Fibroblast of lung (primary cell): ENCODE measurements at places on chromosomes 3 and 15. TPM values are rescaled to one million over a fixed set of nuclear protein-coding genes. Genes with fewer than 3 reads are reported as not detected.

DNA sequence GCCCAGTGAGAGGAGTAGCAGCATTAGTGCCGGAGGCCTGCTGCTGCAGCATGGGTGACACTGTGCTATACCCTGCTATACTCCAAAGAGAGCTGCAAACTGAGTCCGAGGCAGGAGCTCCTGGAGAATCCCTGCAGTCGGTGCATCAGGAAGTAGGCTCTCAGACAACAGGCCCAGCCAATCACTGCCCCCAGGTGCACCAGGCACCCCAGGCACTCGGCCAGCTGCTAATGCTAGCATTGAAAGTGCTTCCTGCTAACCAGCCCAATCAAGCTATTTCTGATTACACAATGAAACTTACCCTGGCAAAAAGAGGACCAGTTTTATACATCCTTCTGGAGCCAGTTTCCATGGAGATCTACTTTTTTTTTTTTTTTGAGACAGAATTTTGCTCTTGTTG, 45.6 kb upstream of the IREB2 start:
- DNase-seq, result no peak
- peaks cover 4% of the 10 kb centered on the region for H3K27me3 ChIP-seq
- no peaks in the 10 kb centered on the region for H3K36me3 ChIP-seq
- H3K27ac ChIP-seq, result no peak overlapping the region
- no peak overlapping the region for H3K4me3 ChIP-seq
- no peaks in the 10 kb centered on the region for H3K4me1 ChIP-seq

- no peak for DNase-seq
- no peak overlapping the region for H3K4me3 ChIP-seq
- H3K27ac ChIP-seq, result no peak overlapping the region
- no peaks in the 10 kb centered on the region for H3K36me3 ChIP-seq
Measured at GRCh38 chr3:61928776-61929314, 367.5 kb downstream of the PTPRG start.

GRCh38 chr3:55620351-55621025, 133.4 kb upstream of the WNT5A start:
- no peak overlapping the region for H3K27ac ChIP-seq
- DNase-seq, result peak; percentile 43
- no peaks in the 10 kb centered on the region for H3K27me3 ChIP-seq
- no peaks in the 10 kb centered on the region for H3K36me3 ChIP-seq
- no peak overlapping the region for H3K4me3 ChIP-seq

- H3K27me3 ChIP-seq, result no peaks in the 10 kb centered on the region
- H3K36me3 ChIP-seq, result no peaks in the 10 kb centered on the region
- DNase-seq, result peak; percentile 100
- no peak overlapping the region for H3K4me3 ChIP-seq
- H3K27ac ChIP-seq, result peak overlapping the region; percentile 92
- peaks cover 13% of the 10 kb centered on the region for H3K4me1 ChIP-seq
Measured at GRCh38 chr3:11136830-11137626, 17.3 kb upstream of the HRH1 start.

- H3K36me3 ChIP-seq, result no peaks in the 10 kb centered on the region
- H3K27ac ChIP-seq, result no peak overlapping the region
- H3K27me3 ChIP-seq, result no peaks in the 10 kb centered on the region
- no peaks in the 10 kb centered on the region for H3K4me1 ChIP-seq
- H3K4me3 ChIP-seq, result no peak overlapping the region
Measured at GRCh38 chr3:58897646-58898045, 152.2 kb downstream of the CFAP20DC start.

DNA sequence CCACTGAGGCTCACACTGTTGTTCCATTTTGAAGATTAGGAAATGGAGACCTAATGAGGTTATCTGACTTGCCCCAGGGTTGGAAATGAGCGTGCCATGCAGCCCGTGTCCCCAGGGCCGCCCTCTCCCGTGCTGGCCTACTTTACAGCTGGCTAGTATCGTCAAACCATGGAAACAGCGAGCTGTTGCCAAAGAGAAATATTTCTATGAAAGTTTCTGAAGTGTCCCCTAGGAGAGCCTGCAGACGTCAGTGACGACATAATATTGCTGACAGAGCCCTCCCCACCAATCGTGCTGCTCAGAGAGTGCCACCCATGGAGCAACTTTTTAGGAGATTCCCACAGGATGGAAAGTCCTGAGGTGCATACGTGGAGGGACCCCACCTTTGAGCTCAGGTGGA, 11.2 kb upstream of the FAM174B start:
- no peaks in the 10 kb centered on the region for H3K27me3 ChIP-seq
- peak; percentile 39 for DNase-seq
- no peak overlapping the region for H3K27ac ChIP-seq
- no peaks in the 10 kb centered on the region for H3K4me1 ChIP-seq

DNA sequence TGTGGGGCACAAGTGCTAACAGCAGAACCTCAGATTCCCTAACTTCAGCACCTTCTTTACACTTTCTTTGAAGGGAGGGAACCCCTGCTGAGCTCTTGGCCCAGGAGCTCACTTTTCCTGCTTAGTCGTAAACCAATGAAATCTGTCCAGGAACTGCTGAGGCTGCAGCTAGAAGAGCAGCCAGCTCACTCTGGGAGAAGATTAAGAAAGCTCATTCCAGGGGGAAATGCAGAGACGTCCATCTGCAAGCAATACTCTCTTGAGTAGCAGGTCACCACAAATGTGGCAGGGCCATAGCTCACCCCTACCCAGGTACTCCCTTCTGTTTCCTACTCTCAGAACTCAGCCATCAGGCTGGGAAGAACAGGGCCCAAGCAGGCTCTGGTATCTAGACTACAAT, 103.3 kb downstream of the WDR76 start:
- no peak overlapping the region for H3K27ac ChIP-seq
- H3K36me3 ChIP-seq, result no peaks in the 10 kb centered on the region
- peak; percentile 51 for DNase-seq
- H3K27me3 ChIP-seq, result peaks cover 3% of the 10 kb centered on the region
- H3K4me1 ChIP-seq, result peaks cover 3% of the 10 kb centered on the region

DNA sequence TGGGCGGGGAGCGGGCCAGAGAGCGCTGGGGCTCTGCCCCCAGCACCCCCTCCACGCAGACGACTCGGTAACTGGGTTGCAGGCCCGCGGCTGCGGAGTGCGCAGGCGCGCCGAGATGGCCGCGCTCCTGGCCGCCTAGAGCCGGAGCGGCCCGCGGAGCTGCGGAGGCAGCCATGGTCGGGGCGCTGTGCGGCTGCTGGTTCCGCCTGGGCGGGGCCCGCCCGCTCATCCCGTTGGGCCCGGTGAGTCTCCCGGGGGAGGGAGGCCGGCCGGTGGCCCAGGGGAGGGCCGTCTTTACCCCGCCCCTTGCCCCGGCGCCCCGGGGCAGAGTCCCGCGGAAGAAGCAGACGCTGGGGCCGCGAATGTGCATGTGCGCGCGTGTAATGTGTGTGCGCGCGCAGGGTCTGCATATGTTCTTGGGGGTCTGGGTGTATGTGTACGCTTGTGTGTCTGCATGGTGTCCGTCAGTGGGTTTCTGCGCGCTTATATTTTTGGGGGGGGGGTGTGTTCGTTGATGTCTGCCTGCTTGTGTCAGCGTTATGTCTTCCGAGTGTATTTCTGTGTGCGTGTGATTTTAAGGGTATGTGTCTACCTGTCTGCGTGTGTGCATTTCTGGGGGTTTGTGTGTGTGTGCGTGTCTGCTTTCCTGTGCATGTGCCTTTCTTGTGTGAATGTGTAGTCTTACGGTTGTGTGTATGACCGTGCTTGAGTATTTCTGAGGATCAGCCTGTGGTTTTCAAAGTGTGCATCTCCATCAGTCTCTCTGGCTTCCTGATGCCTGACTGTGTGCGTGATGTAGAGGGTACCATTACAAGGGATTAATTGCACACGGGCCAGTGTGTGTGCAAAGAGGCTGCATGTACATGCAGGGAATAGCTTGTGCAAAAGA, at the start of gene ABHD14A:
TSS of gene ABHD14A (plus strand) at position 102 of the 889 bp plus-strand sequence. CDS start at position 174, 72 bp downstream.
- H3K36me3 ChIP-seq, result peaks cover 2% of the 10 kb centered on the region
- DNase-seq, result peak; percentile 52
- peak within 1 kb of the TSS; percentile 90 for H3K27ac ChIP-seq
- peak within 1 kb of the TSS; percentile 71 for H3K4me3 ChIP-seq
- no peaks in the 10 kb centered on the region for H3K27me3 ChIP-seq

DNA sequence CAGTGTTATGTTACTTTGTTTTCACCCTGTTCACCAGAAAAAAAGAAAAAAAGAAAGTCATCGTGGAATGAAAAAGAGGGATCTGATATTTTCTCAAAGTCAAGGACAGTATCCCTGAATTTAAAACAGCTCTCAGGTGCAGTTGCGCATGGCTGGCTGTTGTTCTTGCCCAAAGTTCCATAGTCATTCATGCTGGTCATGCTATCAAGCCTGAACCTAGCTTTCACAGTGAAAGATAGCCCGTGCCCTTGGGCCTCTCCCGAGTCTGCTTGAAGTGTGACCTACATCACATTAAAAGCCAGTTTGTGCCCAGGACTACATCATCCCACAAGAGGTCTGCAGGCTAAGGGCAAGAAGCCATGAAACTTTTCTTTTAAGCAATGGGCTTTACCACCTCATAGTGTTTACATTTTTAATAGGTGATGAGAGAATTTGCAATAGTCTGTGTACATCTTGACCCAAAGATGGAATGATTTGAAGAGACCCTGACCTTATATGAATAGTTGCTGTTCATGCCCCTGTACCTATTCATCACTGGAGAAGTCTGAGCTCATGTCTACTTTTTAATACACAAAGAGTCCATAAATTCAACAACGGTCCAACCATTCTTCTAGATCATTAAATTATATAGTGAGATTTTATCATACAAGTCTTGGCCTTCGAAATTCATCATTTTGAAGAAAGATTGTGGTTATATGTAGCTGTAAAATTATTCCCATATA, 522.5 kb upstream of the MCTP2 start:
- H3K27me3 ChIP-seq, result no peaks in the 10 kb centered on the region
- H3K4me3 ChIP-seq, result no peak overlapping the region
- DNase-seq, result no peak
- H3K36me3 ChIP-seq, result no peaks in the 10 kb centered on the region
- no peak overlapping the region for H3K27ac ChIP-seq

DNA sequence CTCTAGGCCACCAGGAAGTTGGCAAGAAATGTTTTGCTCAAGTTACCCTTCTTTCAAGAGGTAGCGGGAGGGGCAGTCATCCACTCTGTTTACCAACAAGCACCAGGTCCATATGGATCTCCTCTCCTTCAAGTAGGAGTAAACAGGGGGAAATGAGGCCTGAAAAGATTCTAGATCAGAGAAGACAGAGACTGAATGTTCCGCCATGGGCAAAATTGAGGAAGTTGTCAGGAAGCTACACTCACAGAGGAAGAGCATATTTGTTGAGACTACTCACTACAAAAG, 81.6 kb downstream of the KLF15 start:
- H3K27ac ChIP-seq, result no peak overlapping the region
- H3K36me3 ChIP-seq, result no peaks in the 10 kb centered on the region
- no peaks in the 10 kb centered on the region for H3K27me3 ChIP-seq
- H3K4me1 ChIP-seq, result peaks cover 2% of the 10 kb centered on the region

- no peak overlapping the region for H3K27ac ChIP-seq
- peaks cover 3% of the 10 kb centered on the region for H3K4me1 ChIP-seq
- H3K27me3 ChIP-seq, result no peaks in the 10 kb centered on the region
- H3K4me3 ChIP-seq, result no peak overlapping the region
- peak; percentile 63 for DNase-seq
Measured at GRCh38 chr3:31704591-31705179, 172.0 kb downstream of the STT3B start.

DNA sequence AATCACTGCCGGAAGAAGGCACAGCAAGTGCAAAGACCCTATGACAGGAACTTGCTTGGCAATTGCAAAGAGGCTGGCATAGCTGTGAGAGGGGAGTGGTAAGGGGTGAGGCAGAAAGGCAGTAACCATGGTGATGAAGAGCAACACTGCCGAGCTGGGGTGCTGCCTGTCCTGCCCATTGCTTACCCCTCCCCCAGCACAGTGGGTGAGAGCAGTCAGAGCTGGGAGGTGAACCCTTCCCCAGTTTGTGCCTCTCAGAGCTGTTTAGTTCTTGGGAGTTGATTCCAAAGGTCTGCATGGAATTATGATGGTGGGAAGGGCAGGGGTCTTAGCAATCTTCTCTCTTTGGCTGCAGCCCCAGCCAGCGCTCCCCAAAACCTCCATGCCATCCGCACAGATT, 8.8 kb downstream of the TYRO3 start:
- no peak for DNase-seq
- H3K27me3 ChIP-seq, result no peaks in the 10 kb centered on the region
- H3K4me3 ChIP-seq, result no peak overlapping the region
- H3K27ac ChIP-seq, result no peak overlapping the region
- H3K4me1 ChIP-seq, result no peaks in the 10 kb centered on the region

- H3K4me3 ChIP-seq, result no peak overlapping the region
- no peak for DNase-seq
- H3K36me3 ChIP-seq, result no peaks in the 10 kb centered on the region
- H3K27me3 ChIP-seq, result no peaks in the 10 kb centered on the region
Measured at GRCh38 chr3:155745795-155746550, 1.1 kb upstream of the PLCH1 start.

DNA sequence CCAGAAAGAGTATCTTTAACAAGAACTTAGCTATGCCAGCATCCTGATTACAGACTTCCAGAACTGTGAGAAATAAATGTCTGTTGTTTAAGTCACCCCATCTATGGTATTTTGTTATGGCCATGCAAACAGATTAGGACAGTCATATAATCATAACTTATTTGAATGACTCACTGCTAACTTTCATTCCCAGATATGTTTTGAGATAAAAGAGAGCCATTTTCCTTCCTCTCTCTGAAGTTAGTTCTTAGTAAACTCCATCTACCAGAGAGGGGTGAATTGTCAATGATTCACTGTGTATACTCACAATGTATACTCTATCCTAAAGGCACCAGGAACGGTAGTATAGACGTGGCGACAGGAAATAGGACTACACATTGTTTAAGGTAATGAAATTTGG, 179.4 kb upstream of the DPH6 start:
- H3K27ac ChIP-seq, result no peak overlapping the region
- H3K27me3 ChIP-seq, result no peaks in the 10 kb centered on the region
- peak; percentile 69 for DNase-seq
- H3K36me3 ChIP-seq, result no peaks in the 10 kb centered on the region

GRCh38 chr3:172449466-172450149, 1.4 kb upstream of the GHSR start:
- no peaks in the 10 kb centered on the region for H3K36me3 ChIP-seq
- peaks cover 37% of the 10 kb centered on the region for H3K27me3 ChIP-seq
- H3K4me3 ChIP-seq, result no peak overlapping the region
- no peak overlapping the region for H3K27ac ChIP-seq

Gene SPTSSB
- 0.07 TPM in 1 of 2 replicates, not detected in the other for polyA plus RNA-seq

Gene CPNE9
- polyA plus RNA-seq, result not detected in 2 replicates

Gene ZNF620
- 0.44 and 0.51 TPM in 2 replicates for polyA plus RNA-seq

Gene INKA1
- 2.9 and 6.5 TPM in 2 replicates for polyA plus RNA-seq

Gene NANOGP8
- polyA plus RNA-seq, result not detected in 2 replicates

Gene GOLGA8J
- not detected in 2 replicates for polyA plus RNA-seq

Gene ZDHHC19
- polyA plus RNA-seq, result not detected in 2 replicates

Gene PLA2G4D
- not detected in 2 replicates for polyA plus RNA-seq
